ENCODE measurements at places on chromosomes 3 and 15.

DNA sequence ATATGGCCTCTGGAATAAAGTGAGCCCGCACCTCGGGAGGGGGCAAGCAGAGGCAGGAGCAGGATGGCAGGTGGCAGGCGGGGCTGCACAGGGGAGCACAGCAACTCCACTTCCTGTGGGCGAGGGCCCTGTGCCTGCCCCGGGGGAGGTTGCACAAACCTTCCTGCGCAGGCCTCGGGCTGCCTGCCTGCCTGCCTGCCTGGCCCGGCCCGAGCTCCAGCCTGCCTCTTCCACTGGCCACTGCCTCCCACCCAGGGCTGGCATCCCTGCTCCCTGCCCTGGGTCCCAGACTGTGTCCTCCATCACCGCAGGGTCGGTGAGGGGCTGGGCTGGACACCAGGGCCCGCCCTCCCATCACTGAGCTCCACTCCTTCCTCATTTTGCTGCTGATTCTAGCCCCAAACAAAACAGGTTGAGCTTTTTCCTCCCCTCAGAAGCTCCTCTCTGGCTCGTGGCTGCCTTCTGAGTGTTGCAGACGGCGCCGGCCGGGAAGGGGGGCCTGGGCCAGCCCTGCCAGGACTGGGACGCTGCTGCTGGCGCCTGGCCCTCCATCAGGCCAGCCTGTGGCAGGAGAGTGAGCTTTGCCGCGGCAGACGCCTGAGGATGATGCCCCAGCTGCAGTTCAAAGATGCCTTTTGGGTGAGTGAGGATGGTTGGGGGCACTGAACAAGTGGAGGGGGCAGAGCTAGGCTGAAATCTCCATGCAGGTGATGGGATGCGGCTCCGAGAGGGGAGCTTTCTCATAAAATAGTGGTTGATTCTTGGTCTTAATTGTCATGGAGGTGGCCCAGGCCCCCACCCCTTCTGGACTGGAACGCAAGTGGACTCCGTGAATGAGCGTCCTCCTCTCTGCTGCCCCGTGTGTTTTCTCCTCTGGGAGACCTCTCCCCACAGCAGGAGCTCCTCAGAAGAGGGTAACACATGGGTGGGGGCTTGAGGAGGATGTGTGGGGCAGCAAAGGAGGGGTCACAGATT lies at the start of gene PSTPIP1:
PSTPIP1 (plus strand) TSS at position 156 of the 975 bp plus-strand sequence; CDS start at position 604, 448 bp downstream.
- DNase-seq, result no peak

GRCh38 chr3:128490650-128490914 lies 2.4 kb downstream of the GATA2 start:
- DNase-seq, result no peak

GRCh38 chr15:93289941-93290617 lies 201.1 kb upstream of the RGMA start:
- DNase-seq, result no peak

DNA sequence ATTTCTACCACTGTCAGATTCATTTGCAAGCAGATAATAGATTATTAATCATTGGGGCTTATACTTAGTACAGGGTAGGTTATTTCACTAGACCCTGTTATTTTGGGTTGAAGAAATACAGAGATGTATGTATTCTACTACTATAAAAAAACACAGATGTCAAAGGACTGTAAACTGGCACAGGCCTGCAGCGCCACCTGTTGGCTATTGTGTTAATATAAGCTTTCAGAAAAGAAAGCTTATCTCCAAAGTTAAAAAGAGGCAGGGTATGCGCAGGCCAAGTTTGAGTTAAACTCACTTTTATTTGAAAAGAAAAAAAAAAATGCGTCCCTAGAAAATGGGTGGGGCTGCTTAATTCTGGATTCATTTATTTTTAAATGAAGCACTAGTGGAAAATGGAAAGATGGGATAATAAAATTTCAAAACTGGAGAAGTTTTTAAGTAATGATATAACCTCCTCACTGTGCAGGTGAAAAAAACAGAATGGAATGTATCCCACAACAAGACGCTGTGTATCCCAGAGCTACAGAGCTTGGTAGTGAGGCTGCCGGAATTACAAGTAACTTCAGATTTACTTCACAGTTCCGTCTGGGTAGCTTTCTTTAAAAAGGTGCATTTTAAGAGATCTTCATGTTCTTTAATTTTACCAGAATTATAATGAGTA lies 407.2 kb upstream of the TGFBR2 start:
- peak; percentile 79 for DNase-seq

- no peak for DNase-seq
Observed at GRCh38 chr3:13018561-13019242, 54.5 kb downstream of the IQSEC1 start.

- no peak for DNase-seq
Observed at GRCh38 chr15:72925661-72926060, 126.6 kb upstream of the NEO1 start.

- no peak for DNase-seq
Observed at GRCh38 chr15:42118650-42119445, 24.5 kb upstream of the PLA2G4D start.

DNA sequence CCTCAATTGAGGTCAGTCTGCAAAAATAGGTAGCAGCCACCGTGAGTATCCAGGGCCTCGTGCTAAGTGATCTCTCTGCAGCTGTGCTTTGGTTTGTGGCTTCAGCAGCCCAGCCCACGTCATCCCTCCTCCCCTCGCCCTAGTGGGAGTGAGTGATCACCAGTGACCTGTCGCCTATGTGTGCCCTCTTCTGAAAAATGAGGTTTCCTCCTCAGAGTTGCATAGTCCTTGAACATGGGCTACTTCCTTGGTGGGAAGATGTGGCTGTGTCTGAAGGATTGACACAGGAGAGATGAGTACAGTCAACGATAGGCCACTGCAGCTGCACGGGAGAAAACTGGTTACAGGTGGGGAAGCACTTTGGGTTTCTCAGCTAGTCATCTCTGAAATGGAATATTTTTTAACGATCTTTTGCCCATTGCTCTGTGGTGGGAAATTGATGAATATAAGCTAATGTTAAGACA lies 144.8 kb upstream of the BHLHE40 start:
- no peak for DNase-seq

DNA sequence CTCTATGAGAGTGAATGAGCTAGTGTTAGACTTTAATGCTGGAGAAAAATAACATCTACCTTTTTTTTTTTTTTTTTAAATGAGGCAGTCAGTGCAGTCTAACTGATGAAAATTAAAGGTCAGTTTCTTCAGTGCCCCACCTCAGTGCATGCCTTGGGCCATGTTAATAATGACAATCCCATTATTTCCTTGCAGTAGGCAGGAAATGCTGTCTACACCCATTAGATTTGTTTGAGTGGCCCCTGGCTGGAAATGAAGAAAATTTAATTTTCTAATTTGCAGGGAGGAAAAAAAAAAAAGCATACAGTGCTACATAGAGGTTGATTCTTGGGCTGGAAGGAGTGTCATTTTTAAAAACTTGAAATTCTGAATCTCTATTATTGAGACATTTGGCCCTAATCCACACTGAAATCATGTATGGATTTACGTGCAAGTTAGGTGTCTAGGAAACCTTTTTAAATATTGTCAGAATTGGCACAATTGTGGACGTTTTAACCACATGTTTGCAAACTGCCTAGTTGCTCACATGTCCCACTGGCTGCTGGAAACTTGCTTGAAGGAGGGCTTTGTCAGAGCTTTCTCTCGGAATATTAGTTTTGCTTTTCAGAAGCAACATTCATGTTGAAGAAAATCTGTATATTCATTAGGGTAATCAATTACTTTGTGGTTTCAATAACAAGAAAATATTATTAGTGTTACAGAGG lies 18.4 kb downstream of the FNDC3B start:
- DNase-seq, result no peak

DNA sequence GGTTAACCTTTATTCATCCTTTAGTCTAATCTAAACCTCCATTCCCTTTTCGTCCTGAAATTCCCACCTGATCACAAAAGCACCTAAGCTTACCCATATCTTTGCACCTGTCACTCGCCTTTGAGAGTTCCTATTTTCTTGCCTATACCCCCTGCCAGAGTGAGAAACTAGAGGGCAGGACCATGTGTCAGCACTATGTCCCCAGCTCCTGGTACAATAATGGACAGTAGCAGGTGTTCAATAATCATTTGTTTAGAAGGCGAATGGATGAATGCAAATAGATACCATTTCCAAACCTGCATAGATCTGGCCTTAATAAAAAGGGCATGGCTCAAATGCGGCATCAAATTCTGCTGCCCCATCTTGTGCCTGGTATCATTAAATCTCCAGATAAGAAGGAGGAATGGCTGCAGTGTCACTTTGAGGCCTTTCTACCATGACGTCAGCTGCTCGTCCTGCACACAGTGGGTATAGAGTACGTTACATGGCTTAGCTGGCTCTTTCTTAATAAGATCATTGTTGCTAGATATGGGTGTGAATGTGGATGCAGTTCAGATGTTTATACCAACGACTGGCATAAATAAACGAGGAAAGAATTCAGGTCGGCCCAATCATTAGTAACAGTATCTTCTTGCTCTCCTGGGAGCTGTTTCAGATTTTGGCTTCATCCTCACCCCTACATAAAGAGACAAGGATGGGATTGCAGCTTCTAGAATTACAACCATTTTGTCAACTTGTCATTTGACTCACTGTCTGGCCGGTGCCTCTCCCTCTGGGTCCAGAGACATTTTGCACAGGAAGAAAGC lies 148.7 kb downstream of the RORA start:
- DNase-seq, result no peak

- peak; percentile 79 for DNase-seq
Observed at GRCh38 chr3:73056014-73056844, 5.2 kb upstream of the EBLN2 start.

DNA sequence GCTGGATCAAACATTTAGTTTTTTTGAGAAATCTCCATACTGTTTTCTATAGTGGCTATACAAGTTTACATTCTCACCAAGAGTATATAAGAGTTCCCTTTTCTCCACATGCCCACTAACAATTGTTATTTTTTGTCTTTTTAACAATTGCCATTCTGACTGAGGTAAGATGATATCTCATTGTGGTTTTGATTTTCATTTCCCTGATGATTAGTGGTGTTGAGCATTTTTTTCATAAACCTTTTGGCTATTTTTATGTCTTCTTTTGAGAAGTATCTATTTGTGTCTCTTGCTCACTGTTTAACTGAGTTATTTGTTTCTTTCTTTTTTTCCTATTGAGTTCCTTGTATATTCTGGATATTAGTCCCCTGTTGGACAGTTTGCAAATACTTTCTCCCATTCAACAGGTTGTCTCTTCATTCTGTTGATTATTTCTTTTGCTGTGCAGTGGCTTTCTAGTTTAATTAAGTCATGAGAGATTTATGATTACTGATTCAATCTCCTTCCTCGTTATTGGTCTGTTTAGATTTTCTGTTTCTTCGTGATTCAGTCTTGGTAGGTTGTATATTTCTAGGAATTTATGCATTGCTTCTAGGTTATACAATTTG lies 6.7 kb upstream of the RNF13 start:
- no peak for DNase-seq

- DNase-seq, result peak; percentile 92
Observed at GRCh38 chr15:45641374-45641781, 6.5 kb downstream of the SQOR start.

DNA sequence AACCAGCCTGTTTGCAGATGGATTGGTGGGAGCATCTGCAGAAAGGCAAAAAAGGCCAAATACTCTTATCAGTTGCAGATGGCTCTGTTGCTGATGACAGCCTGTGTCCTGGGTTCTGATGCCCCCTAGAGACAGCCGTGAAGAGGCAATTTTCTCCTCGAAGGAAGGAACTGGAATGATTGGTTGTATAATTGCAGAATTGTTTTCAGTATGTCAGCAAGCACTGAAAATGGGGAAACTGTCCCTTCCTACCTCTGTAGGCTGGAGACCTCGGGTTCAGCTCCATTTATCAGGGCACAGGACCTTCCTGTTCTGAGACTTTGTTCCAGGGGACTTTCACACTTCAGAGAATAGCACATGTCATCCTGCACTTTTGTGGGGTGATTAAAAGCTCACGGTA lies 103.0 kb downstream of the PGPEP1L start:
- peak; percentile 59 for DNase-seq

DNA sequence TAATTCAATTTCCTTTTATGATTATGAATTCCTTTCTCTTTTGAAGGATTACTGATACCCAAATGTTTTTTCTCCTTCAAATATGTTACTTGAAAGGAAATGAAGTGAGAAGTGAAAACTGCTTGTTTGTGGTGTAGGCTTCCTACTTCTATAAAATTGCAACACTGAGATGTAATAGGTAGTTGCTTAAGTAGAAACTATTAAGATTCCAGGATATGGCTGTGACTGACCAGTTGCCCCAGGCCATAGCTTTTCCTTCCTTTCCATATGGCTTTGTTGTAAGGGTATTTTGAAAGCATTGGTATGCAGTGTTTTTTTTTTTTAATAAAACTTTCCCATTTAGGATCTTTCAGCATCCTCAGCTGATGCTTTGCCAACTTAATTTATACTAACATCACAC lies 28.5 kb downstream of the DNAJC13 start:
- peak; percentile 79 for DNase-seq

DNA sequence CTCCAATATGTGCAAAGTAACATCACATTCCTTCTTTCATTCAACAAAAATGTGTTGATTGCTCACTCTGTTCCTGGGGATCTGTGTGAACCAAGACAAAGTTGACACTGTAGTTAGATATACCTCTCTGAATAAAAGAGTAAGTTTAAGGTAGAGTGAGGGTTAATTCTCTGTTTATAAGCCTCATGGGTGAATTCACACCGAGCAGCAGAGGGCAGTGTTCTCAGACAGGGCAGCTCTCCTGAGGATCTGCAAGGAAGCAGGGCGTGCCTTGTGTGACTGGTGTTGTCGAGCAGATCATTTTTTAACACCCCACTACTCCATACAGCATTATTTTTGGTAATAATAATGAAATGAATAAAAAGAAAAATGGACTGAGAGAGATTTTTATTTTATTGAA lies 34.4 kb downstream of the PAQR9 start:
- DNase-seq, result peak; percentile 59
